ENCODE measurements at places on chromosomes 12 and 14.

GRCh38 chr14:34537677-34538009 lies 1.9 kb downstream of the EAPP start:
- DNase-seq: no peak

DNA sequence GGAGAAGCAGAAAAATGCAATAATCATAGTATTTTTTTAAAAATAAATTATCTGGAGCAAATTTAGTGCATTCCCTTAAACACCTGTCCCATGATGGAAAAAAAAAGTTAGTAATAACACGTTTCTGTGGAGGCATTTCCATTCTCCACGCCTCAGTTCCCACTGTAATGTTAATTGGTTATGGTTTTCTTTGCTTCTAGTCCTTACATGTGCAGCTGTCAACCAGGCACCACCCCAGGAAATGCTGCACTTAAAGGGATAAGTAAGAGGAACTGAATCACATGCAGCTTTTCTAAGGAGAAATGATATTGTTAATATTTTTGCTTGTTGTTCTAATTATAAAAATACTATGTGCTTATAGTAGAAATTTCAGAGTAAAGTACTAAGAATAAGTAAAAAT lies 240.3 kb downstream of the ZFP36L1 start:
- DNase-seq: no peak

DNA sequence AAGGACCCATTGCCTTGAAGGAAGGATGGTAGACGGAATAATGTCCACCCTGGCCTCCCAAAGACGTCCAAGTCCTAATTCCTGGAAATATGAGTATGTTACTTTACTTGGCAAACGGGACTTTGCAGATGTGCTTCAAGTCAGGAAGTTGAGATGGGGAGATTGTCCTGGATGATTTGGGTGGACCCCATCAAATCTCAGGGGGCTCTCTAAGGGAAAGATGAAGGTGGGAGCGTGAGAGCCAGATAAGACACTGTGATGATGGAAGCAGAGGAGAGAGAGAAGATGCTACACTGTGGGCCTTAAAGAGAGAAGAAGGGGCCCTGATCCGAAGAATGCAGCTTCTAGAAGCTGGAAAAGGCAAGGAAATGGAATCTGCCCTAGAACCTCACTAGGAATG lies 29.6 kb upstream of the LTA4H start:
- DNase-seq: no peak

GRCh38 chr14:33754261-33754660 lies 196.6 kb downstream of the EGLN3 start:
- no peak for DNase-seq

DNA sequence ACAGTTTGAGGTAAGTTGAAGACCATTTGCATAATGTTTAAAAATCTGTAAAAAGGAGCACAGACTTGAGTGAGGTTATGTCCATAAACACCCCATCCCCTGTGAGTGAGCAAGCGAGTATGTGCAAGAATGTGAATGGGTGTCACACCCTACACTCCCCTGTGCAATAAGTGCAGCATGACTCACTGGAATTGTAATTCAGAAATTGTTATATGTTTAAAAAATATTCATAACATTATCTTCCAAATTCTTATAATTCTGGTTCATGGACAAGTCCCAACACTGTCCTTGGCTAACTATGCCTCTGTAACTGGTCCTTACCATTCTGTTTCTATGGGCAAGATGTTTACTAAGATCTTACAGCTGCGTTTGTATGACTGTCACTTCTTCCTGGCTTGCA lies 207.8 kb upstream of the FAR2 start:
- no peak for DNase-seq

DNA sequence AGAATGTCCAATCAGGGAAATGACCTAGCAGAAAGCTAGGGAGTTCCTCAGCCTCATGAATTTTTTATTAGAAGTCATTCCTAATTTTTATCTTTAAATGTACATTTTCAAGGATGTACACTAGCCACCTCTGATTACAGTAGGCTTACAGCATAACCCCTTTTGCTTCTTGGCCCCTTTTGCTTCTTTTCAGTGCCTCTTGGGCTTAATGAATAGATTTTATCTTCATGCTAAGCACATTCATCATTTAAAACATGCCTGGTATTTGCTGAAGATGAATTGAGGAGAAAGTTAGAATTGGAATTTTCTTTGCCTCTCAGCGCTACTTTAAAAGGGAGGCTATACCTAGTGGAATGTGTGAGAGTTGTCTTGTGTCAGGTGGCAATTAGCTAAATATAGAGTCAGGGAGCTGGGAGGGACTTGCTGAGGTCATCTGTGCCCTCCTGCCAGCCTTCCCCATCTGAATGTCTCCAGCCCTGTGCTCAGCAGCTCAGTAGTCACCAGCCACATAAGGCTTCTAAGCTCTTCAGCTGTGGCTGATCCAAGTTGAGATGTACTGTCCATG lies 132.1 kb downstream of the SAMD4A start:
- no peak for DNase-seq

GRCh38 chr12:5047729-5048128 lies 4.0 kb downstream of the KCNA5 start:
- DNase-seq: no peak

- DNase-seq: no peak
Measured at GRCh38 chr14:50619569-50620141, 48.5 kb downstream of the SAV1 start.
